ENCODE measurements at places on chromosomes 6 and 20.
A peak's percentile ranks its signal among the peaks of the same experiment; 100 is the strongest.

GRCh38 chr20:33785503-33785902 is 25.6 kb upstream of the CHMP4B start:
- DNase-seq: no peak

DNA sequence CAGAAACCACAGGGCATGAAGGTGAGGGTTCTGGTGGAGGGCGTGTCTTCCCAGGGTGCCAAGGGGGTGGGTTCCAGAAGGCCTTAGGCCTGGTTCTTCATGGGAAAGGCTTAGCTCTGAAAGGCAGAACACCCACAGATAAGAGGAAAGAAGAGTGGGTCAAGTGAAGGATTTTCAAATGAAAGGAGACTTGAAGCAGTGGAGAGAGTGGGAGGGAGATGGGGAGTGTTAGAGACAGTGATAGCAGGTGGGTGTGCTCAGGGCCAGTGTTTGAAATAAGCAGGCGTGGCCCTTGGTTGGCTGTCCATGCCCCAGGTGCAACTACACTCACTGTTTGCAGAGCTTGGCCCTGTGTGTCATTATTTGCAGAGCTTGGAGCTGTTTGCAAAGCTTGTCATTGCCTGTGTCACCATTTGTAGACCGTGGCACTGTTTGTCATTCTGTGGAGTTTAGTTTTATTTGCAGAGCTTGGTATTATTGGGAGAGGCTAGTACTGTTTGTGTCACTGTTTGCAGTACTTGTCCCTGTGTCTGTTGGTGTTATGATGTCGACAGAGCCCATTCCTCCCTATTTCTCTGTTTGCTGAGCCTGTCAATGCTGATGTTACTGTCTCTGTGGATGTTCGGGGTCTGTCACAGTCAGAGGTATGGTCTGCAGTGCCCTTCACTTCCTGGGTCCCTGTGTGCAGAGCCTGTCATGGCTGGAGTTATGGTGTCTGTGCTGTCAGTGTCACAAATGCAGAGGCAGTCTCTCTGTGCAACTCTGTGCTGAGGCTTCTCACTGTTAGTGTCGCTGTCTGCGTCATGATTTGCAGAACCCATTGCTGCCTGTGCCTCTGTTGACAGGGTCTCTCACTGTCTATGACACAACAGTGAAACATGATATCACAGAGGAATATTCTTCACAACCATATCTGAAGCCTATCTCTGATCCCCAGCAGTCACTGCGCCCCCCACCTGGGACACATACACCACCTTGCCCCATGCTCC is 127.7 kb upstream of the LRFN2 start:
- no peak for DNase-seq

DNA sequence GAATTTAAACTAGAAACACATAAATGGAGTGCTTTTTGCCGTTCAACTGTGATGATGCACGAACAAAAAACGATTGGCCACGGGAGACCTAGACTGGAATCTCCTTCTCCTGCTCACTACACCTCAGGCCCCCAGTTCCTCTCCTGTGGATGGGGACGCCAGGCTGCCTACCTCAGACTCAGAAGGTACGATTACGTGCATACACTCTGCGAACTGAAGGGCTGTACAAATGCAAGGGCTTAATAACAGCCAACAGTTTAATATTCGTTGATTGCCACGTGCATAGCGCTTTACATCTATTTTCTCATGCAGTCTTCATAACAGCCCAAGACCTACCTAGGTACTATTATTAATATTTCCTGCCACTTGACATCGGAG is 495 bp upstream of the ARMC2 start:
- DNase-seq: no peak

GRCh38 chr6:24125980-24126379 is at the start of gene NRSN1:
Gene NRSN1 (plus strand): TSS chr6:24126215. CDS start chr6:24134328, 8,113 bp downstream.
- no peak for DNase-seq

DNA sequence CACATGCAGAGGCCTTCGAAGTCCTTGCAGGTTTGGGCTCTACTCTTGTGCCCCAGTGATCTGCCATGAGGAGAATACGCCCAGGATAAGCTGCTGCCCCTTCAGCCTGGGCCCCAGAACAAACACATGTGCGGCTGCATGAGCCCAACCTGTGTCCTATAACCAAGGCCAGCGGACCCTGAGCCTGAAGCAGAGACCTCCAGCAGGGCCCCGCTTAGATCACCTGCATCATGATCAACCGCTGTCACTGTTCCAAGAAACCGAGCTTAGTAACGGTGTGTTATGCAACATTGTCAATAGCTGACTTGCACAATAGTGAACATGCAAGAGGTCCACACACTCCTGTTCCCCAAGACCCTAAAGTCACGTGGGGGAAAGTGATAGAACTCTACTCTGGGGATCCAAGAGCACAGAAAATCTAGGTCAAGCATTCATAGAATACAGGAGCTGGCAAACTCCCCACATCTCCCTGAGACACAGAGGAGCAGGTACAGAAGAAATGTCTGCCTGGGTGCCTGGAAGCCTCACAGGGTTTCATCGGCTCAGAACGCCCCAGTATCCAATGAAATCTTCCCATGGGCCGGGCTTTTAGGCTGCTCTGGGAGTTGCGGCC is 136.2 kb downstream of the BMP7 start:
- DNase-seq: no peak

GRCh38 chr20:18032977-18033892 is 24.5 kb downstream of the OVOL2 start:
- no peak for DNase-seq

DNA sequence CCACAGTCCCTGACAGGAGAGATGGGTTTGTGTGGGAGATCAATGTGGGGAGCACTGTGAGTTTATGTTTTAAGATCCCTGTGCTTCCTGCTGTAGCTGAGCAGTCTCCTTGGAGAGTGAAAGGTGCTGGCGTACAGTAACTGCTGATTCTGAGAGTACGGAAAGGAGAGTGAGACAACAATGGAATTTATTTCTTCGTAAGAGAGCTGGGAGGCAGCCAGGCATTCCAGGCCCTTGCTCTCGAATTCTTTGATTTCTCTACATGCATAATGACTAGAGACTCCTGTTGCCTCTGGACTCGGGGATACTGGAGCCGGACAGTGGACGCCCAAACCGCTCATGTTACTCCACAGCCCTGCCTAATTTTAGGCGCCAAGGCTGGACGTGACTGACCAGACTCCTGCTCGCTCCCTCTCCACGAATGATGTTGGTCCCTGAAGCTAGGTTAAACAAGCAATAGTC is 131.0 kb upstream of the PHACTR1 start:
- no peak for DNase-seq

GRCh38 chr6:38443352-38444144 is 196.2 kb downstream of the BTBD9 start:
- DNase-seq: no peak

DNA sequence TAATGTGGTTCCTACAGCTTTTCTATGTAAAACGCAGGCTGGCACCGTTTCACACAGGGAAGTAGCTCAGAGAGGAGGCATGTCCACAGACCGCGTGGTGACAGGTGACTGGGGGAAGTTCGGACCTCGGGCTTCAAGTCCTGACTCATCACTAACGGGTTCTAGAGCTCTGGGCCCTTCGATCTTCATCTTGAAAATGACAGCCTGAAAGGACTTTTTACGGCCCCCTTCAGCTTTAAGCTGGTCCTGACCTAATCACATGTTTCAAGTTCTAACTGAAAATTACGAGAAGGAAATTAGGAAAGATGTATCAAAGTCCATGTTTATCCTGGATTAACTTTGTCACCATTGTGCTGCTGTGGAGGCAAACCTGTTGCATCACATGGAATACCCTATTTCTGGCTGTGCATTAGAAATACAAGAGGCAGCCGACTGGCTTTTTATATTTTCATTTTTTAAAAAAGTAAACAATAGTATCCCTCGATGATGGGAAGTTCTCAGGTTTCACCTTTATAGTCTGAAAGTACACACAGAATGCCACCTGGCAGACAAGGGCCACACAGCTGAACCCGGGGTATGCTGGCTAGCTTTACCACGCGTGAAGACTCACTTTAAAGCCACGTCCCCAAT is 2.0 kb downstream of the MAN1A1 start:
- DNase-seq: no peak

GRCh38 chr20:31605902-31606803 is 1.1 kb downstream of the ID1 start:
- DNase-seq: no peak

- DNase-seq: no peak
Observed at GRCh38 chr20:38306379-38306778, 2.4 kb downstream of the BPI start.

DNA sequence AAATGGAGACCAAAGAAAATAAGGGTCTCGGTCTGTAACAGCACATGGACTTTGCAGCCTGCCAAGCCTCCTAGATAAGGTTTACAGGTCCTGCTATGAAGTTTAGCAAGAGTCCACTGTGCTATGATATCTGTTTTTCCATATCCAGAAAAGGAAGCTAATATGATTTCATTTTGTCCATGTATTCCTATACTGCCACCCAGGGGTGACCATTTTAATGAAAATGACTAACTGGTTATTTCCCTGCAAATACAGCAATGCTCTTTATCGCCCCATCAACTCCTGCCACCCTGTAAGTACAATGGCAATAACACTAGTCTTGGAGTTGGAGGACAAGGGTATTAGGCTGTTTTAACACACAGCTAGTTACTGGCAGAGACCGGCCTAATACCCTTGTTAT is 115.2 kb upstream of the GLP1R start:
- no peak for DNase-seq

DNA sequence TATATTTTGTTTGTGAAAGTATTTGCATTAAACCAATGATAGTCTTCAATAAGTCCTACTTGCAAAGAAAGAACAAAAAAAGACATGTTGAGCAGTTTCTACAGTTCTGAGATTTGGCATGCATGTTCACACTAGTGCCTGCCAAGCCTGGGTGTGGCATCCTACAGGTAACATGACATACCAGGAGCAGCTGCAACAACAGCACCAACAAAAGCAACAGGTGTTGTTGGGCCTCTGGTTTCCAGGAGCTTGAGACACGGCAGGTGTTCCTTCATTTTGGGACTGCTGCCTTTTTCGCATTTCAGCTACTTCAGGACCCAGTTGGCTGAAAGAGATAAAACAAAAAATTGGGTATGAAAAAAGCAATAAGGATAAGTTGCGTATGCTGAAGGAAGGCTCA is 41.2 kb upstream of the MTRF1L start:
- DNase-seq: no peak

DNA sequence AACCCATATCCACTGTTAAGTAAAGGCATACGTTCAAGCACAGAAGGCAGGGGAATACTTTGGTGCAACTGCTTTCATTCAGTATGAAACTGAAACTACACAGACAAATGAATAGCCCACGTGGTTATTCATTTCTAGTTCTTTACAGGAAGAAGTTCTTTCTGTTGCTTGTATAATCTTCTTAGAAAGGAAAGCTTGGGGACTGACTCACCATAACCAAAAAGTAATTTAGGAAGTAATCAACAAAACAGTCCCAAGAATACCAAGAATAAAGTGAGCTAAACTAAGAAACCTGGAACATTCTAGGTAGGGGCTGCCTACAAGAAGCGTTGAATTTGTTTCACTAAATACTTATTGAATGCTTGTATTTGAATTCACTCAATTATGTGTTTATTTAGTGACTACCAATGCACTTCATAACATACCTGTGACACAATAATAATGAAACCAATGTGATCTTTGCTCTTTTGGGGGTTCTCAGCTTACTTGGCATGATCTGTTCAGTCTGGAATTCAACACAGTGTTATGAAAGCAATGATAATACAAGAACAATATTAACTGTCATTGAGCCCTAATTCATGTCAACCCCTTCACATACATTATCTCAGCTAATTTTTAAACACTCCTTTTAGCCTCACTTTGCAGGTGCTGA is 25.1 kb upstream of the KIAA0408 start:
- DNase-seq: peak; percentile 44

DNA sequence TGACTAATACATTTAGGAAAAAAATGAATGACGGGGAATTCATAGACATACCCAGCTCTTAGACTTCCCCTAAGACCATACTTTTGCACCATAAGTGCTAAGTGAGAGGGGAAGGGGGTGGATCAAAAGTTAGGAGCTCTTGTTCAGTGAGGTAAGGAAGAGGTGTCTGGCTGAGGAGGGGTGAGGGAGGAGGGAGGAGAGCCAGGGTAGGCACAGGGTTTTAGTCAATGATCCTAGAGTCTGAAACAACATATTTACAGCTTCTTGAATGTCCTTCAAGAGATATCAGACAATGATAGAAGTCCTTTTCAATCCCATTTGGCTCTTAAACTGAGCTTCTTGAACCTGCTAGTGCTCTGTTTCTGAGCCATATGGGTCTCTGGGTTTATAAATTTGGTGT is 135.4 kb downstream of the FNDC1 start:
- no peak for DNase-seq

DNA sequence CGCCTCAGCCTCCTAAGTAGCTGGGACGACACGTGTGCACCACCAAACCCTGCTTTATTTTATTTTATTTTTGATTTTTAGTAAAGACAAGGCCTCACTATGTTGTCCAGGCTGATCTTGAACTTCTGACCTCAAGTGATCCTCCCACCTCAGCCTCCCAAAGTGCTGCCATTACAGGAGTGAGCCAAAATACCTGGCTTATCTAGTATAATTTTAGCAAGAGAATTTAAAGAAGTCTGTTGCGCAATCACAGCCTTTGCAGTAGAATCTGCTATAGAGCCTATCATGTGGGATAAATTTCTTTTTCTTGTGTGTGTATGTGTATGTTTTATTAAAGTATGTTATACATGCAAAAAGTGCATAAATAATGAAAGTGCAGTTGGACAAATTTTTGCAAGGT is 92.1 kb upstream of the ANKEF1 start:
- no peak for DNase-seq

GRCh38 chr6:54516321-54516720 is 208.1 kb downstream of the TINAG start:
- no peak for DNase-seq

DNA sequence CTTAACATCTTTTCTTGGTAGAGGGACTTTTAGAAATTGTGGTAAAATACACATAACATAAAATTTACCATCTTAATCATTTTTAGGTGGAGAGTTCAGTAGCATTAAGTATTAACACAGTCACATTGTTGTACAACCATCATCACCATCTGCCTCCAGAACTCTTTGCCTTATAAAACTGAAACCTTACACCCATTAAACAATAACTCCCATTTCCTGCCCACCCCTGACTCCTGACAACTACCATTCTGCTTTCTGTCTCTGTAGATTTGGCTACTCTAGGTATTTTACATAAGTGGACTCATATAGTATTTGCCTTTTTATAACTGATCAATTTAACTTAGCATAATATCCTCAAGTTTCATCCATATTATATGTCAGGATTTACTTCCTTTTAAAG is 88.7 kb downstream of the ZHX3 start:
- peak; percentile 5 for DNase-seq

DNA sequence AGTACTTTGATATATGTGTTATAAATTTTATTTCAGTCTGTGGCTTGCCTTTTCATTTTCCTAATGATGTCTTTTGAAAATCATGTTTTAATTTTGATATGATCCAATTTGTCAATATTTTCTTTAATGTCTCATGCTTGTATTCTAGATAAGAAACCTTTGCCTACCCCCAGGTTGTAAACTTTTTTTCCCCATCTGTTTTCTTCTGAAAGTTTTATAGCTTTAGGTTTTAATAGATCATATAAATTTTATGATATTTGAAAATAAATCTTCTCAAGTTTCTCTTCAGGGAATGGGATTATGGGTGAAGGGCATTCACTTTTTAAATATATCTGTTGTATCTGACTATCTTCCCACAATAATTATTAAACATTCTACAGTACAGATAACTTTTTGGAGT is 66.7 kb downstream of the SESN1 start:
- DNase-seq: no peak

- peak; percentile 67 for DNase-seq
Observed at GRCh38 chr20:330233-331149, 5.1 kb downstream of the SOX12 start.

Data from GM19239 (cell line).